ENCODE measurements at places on chromosomes 2 and 18.

- DNase-seq: no peak
Observed at GRCh38 chr2:10390369-10390801, 57.7 kb downstream of the ODC1 start.

GRCh38 chr2:36478332-36478738 is 119.6 kb downstream of the FEZ2 start:
- peak; percentile 92 for DNase-seq

DNA sequence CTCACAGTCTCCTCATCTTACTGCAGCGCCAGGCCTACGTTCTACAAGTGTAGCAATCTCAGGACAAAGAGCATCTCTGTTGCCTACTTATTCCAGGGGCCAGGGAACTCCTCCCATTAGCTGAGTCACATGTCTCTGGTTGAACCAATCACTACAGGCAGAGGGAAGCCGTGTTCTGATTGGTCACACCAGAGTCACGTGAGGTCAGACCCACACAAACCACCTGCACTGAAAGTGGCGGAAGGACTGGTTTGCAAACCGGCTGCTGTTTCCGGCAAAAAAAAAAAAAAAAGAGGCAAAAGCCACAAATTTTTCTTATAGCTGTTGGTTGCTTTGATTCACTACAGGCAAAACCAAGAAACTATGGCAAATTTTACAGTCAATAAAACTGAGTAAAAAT is 21.9 kb upstream of the USP14 start:
- DNase-seq: no peak

- DNase-seq: peak; percentile 13
Observed at GRCh38 chr18:2715990-2716389, 60.5 kb downstream of the SMCHD1 start.

DNA sequence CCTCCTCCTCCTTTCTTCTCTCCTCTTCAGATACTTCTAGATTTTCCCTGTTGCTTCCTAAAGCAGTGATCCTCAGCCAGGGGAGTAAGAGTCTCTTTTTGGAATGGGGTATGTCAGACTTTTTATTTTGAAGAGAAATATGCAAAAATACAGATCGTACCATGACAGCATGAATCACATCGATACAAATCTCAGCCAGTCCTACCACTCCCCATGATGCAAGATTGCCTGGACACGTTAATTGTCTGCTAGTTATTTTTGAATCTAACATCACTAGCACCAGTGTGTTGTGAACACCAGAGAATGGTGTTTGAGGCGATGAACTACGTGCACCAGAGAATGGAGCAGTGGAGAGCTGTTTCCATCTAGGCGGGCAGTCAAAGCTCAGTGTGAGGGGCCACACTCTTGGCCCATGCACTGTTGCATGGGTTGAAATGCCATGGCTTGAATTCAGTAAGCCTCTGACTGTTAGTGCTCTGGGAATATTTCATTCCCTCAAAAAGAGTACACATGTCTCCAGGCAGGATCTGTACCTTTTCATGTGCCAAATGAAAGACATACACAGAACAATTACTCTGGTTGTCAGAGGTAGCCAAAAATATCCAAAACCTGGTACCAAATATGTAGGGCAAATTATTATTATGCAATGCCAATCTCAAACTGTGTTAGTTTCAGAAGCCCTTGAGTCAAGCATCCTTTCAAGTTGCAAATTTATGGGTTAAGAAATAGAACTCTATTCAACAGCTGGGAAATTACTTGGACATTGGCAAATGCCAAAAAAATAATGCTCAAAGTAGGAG is 46.3 kb upstream of the RALBP1 start:
- no peak for DNase-seq

DNA sequence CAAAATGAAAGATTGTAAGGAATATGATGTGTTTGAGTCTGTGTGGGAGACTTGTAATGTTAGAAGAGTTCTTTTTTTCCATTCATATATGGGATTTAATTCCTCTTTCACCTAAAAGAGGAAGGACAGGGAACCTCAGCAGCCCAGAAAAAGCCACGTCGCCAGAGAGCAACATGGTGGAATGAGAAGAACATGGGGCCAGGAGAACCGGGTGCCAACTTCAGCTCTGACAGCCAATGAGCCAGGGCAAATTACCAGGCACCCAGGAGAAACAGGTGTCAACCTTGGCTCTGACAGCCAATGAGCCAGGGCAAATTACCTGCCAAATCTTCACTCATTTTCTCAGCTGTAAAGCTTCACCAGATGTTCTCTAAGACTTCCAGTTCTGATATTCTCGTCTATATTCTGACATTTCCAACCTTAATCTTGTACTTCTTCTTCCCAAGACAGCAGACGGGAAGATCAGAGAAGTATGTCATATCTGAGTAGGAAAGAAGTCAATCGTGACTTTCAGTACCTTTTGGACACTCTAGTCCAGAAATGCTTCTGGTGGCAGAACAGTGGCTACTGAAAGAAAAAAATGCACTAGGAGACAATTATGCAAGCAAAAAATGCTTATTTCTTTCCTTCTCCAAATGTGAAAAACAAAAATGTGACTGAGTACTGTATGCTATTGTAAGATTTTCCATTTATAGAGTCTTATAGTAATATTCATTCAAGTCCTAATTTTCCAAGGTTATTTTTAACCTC is 79.2 kb upstream of the COL5A2 start:
- DNase-seq: no peak

- no peak for DNase-seq
Observed at GRCh38 chr2:230660294-230661060, 52.2 kb upstream of the CAB39 start.

- no peak for DNase-seq
Observed at GRCh38 chr2:202687276-202687675, 52.5 kb downstream of the FAM117B start.

DNA sequence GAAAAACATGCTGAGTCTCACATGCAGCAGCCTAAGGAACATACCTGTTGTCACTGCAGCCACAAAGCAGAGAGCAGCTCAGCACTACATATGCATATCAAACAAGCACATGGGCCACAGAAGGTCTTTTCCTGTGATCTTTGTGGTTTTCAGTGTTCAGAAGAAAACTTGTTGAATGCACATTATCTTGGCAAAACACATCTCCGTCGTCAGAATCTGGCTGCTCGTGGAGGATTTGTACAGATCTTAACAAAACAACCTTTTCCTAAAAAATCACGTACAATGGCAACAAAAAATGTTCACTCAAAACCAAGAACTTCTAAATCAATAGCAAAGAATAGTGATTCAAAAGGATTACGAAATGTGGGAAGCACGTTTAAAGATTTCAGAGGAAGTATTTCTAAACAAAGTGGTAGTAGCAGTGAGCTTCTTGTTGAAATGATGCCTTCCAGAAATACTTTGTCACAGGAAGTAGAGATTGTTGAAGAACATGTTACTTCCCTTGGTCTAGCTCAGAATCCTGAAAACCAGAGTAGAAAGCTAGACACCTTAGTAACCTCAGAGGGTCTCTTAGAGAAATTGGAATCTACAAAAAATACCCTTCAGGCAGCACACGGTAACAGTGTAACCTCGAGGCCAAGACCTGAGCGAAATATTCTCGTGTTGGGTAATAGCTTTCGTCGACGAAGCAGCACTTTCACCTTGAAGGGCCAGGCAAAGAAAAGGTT is 34.1 kb downstream of the ZNF407 start:
- DNase-seq: peak; percentile 65
